Left colon (tissue), 2 donors: ENCODE measurements at places on chromosomes 2 and 18.

- DNase-seq: no peak
Measured at GRCh38 chr2:232889876-232890401, 19.9 kb downstream of the SNORC start.

GRCh38 chr2:65159261-65159660 is 29.4 kb upstream of the RAB1A start:
- no peak for DNase-seq

DNA sequence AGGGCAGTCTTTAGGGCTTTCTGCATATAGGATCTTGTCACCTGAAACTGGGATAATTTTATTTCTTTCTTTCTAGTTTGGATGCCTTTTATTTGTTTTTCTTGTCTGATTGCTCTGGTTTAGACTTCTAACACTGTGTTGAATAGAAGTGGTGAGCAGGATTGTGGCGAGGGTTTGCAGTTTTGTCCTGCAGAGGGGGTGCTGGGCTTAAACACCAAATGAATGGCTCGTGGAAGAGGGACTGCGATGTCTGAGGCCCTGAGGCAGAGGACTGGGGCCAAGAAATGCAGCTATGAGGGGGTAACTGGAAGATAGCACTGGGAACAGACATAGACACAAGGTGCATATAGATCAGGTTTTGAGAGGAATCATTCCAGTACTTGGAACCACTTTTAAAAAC is 20.5 kb downstream of the UBE2F start:
- no peak for DNase-seq

GRCh38 chr2:159902722-159903121 is 104.7 kb upstream of the CD302 start:
- no peak for DNase-seq

DNA sequence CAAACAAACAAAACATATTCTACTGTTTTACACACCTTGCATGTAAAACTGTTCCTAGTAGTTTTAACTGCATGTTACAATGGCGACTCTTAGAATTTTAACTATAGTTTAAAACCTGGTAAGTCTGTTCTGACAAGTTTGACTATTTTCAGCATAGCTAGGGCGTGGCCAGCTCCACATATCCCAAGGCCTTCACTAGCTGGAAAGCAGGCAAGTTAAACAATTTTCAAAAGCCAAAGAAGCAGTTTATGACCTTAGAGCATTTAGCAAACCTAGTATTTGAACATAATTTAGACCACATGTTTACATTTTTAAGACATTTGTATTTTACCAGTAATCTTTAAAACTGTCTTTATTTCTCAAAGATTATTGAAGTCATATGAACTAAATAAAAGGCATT is 402.8 kb upstream of the SYT4 start:
- DNase-seq: no peak

DNA sequence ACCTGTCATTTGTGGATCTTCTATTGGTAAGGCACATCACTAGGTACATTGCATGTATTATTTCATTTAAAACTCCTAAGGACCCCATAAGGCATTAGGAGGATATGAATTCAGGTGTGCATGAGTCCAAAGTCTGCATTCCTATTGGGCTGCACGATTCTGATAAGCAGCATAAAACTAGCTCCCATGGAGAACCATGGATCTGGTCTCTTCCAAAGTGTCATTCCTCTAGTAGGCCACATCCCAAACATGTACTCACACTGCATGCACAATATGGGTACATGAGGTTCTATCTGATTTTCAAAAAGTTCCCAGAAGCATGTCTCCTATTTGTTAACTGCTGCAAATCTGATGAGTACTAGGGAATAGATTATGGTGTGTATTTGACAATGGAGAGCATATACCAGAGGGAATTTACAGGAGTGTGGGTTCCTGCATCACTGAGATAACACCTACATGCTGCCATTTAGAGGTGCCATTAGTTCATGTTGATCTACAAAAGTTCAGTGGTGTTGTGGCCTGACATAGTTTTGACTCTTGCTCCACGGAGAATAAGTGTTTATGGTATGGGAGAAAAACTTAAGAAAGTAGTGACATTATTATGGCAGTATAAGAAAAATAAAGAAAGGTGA is 11.3 kb downstream of the CYTIP start:
- no peak for DNase-seq

DNA sequence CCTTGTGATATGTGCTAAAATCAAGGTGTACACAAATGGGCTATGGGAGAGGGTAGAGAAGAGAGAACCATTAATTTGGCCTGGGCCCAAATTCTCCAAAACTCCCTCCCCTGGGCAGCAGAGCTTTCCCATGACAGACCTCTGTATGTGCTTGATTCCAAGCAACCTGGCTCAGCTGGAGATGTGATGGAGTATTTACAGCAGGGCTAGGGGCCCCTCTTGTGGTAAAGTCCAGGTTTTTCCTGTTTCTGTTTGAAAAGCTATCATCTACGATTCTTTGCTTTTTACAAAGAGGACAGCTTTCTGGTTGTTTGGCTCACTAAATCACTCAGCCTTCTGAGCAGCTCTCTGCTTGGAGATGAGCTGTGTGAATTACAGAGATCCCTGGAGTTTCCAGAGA is 40.3 kb downstream of the KCNS3 start:
- no peak for DNase-seq

DNA sequence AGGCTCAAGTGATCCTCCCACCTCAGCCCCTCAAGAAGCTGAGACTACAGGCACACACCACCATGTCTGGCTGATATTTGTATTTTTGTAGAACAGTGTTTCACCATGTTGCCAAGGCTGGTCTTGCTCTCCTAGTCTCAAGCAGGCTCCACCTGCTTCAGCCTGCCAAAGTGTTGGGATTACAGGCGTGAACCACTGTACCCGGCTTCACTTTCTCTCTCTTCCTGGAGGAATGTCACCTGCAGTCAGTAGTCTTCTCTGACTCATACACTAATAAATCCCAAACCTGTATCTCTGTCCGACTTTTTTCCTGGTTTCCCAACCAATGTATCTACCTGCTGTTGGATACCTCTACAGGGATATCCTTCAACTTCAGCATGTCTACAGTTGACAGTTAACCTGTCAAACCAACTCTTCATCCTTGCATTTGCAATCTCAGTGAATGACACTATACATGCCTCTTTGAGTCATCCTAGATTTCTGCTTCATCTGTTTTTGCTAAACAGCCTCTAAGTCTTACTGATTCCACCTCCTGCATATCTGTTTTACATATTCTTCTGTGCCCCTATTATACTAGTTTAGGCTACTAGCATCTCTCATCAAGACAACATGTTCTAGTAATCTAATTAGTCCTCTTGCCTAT is 54.5 kb downstream of the RBBP8 start:
- no peak for DNase-seq

DNA sequence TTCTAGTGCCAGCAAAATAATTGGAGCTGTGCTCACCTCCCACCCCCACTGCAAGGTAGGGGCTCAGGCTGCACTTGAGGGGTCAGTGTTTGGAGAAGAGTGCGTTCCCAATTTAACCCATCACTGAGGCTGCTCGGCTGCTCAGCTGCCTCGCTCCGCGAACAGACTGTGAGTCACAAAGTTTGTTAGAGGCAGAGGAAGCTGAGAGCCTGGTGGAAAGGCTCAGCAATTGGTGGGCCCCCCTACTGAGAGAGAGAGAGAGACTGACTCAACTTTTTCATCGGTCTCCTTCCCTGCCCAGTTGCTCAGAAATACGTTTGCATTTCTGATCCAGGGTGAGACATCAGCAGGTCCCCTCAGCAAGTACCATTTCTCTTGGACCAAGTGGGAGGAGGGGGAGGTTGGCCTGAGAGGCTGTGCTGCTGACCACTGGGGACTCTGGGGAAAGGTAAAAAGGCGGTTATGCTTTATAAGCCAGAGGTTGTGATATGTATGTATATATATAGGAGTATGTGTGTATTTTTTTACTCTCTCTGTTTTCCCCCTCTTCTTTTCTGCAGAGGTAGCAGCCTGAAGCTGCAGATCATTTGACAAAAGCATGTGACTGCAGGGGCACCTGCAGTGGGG is 1.5 kb downstream of the EFR3B start:
- DNase-seq: no peak

DNA sequence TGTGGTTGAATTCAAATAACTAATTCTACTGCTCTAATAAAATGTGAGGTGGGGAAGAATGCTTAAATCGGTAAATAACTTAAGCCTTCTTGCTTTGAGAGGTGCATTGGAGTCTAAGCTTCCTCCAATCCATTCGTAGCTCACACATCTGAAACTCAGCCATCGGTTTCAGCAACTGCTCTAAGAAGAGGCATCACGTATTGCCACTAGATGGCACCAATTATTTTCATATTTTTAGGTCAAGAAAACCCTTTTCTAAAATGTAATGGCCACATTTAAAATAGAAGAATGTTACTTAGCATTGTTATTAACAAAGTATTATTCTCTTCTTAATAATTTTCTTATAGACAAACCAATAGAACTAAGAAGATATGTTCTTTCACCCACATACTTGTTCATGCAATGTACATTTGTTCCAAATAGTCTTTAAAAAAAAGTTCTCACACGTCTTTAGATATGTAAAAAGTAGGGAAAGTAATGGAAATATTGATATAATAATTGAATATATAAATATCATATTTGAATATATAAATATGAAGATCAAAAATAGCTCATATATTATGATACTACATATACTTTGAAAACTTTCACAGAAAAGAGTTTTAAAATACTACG is 229.8 kb downstream of the CCDC178 start:
- no peak for DNase-seq

DNA sequence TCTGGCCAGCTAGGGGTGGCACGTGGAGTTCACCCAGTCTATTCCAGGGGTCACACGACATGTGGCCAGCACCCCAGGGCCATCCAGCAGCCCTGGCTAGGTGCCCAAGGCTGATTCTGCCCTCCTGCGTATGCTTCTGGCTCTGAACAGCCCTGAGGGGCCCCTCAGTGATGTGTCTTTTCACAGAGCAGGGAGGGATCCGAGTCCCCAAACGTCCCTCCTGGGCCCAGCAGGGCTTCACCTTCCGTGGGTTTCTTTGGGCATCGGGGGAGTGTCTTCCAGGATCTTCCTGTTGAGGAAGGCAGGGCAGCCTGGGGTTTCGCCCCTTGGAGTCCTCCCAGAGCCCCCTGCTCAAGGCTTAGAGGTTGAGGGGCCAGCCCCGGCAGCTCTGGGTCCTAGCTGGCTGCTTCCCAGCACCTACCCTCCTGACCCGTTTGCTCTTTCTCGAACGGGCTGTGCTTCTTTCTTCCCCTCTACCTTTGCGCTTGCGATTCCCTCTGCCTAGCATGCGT is 165.9 kb downstream of the DYSF start:
- peak; percentile 9 for DNase-seq

DNA sequence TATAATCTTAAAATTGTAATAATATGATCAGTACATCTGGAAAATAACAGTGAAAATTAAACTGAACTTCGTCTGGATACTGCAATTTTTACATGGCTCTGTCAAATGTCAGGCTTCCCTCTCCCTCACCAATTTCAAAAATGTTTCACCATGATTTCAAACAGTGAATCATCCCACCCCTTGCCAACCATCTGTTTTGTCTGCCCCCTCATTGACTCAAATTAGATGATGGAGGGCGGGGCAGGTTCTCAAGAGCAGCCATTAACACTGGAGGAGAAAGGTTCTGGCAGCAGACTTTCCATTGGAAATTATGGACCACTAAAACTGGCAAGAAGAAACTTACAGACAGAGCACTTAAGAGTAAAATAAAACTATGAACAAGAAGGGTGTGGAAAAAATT is 1195.7 kb upstream of the ZEB2 start:
- no peak for DNase-seq

- no peak for DNase-seq
Measured at GRCh38 chr18:32301361-32301760, 111.5 kb downstream of the MEP1B start.

DNA sequence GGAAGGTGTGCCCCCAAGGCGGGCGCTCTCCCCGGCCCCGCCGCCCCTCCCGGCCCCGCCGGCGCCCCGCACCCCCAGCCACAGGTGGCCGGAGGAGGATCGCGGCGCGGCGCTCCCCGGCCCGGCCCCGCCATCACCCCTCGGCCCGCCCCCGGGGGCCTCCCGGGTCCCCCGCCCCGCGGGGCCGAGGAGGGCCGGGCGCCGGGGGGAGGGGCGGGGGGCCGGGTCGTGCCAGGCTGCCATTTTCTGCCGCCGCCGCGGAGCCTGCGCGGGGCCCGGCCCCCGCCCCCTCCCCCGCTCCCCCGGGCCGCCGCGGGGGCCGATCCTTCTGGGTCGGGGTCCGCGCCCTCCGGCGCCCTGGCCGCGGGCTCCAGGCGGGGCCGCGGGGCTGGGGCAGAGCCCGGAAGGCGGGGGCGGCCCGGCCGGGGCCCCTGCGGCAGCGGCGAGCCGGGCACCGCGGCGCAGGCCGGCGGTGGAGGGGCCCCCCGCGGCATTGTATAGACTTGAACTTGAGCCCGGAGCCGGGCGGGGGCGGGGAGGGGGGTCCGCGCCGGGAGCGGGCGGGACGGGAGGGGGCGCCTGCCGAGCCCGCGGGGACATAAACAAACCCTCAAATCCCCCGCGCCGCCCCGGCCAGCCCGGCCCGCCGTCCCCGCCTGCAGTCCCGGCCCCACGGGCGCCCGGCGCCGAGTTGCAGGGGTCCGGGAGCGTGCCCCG is 556 bp downstream of the DNMT3A start:
- no peak for DNase-seq

DNA sequence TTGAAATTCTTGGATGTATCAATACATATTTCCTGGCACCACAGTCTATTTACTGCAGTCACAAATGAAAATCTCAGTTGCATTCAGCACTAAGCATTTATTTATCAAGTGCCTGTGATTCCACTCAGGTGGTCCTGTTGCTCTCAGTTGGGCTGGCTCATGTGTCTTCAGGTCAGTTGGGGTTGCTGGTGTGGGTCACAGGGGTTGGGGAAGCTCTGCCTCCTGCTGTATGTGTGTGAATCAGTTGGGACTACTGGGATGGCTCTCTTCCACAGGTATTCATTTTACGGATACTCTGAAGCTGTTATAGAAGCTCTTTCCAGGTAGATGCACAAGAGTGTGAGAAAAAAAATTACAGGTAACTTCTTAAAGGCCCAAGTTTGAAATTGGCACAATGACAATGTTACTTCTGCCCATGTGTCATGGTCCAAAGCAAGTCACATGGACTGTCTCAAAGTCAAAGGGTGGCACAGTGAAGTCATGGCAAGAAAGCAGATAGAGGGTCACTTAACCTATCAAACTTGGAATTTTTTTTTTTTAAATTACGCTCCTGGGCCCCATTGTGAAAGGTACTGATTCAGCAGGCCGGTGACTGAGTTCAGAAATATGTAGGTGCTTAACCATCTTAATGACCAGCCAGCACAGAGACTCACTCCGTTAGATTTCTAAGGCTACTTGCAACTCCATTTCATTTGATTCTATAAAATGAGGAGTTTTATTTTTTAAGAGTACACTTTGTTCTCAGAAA is 249.2 kb upstream of the GCFC2 start:
- no peak for DNase-seq

GRCh38 chr18:68833756-68834155 is 35.9 kb downstream of the CCDC102B start:
- DNase-seq: no peak
